ENCODE measurements at places on chromosomes 7 and 10.
A peak's percentile ranks its signal among the peaks of the same experiment; 100 is the strongest.

DNA sequence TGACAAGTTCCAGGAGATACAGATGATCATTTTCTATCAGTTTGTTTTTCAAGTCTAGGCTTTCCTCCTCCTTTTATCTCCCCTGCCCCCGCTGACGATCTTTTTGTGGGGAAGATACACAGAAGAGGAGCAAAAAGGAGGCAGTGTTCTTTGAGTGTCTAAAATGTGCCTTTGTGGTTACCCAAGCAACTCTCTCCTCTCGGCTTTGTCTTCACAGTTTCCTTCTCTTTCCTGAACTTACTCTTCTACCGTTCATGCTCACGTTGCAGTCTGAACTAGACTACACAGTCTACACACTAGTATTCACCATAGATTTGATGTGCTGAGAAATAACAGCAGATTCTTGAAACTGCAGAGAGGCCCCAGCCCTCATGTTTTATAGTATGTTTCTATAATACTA lies 23.6 kb downstream of the CEP41 start:
- no peak for DNase-seq

GRCh38 chr10:697097-697875 lies 7.8 kb upstream of the DIP2C start:
- DNase-seq, result no peak

DNA sequence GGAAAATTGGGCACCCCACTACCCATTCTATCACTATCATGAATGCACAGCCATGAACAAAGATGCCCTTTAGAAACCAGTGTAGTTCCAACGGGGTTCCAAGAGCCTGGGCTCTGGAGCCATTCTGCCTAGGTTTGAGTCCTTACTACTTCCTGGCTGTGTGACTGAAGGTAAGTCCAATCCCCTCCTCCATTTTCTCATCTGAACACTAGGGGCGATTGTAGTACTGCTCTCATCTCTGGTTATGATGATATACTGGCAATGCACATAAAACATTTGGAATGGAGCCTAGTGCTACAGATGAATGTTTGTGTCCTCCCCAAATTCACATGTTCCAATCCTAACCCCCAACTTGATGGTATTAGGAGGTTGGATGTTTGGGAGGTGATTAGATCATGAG lies 28.1 kb upstream of the CDH23 start:
- no peak for DNase-seq

GRCh38 chr10:103765168-103765567 lies 90.2 kb downstream of the SH3PXD2A start:
- DNase-seq, result no peak

DNA sequence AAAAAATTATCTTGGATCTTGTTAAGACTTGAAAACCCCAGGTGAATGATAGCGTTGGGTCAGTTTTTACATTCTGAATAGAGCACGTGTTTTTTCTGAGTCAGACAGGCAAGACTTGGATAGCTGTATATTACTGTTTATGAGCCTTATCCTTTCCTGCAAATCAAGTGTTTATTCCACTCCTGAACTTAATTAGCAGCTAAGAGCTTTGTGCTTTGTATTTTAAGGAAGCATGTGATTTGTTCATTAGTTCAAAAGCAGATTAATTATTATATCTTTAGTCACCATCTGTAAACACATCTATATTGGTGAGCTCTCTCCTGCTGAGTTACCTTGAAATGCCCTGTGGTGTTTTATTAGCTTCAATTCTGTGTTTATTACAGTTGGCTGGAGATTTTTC lies 98.6 kb upstream of the PRPS1L1 start:
- DNase-seq, result no peak

DNA sequence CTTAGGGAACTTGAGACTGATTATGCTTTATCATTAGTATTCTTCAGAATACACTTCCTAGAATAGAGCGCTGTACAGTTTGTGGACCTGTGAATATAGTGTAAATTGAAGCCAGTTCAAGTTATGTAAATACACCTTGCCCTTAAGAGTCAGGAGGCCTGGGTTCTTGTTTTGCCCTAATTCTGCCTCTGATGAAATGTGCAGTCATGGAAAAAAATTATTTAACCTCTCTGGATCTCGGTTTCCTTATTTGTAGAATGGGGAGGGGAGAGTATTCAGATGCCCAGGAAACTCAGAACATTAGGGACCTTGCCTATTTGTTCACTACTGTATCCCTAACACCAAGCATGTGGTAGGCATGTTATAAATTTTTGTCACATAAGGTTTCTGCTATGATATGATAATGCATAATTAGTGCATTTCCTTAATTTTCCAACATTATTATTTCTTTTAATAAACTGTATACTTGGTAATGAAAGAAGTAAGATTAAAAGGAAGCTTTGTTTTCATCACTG lies 1.3 kb downstream of the EXOC6 start:
- no peak for DNase-seq

- DNase-seq, result no peak
These were observed 216.3 kb downstream of the SFMBT2 start for GRCh38 chr10:7194571-7194970.

GRCh38 chr7:150751702-150752101 lies 14.5 kb downstream of the GIMAP5 start:
- DNase-seq, result no peak

- DNase-seq, result no peak
These were observed 35.4 kb upstream of the RSU1 start for GRCh38 chr10:16852624-16853023.

DNA sequence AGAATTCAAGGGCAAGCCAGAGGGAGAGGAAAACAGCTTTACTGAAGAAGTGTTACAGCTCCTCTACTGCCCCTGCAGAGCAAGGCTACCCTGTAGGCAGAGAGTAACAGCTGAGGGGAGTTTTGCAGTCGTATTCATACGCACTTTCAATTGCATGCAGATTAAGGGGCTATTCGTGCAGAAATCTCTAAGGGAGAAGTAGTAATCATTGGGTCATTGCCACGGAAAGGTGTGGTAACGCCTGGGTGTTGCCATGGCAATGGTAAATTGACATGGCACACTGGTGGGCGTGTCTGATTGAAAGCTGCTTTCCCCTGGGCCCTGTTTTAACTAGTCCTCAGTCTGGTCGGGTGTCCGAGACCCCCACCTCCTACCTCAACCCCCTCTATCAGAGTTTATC lies 227.2 kb downstream of the NSUN6 start:
- DNase-seq, result no peak

DNA sequence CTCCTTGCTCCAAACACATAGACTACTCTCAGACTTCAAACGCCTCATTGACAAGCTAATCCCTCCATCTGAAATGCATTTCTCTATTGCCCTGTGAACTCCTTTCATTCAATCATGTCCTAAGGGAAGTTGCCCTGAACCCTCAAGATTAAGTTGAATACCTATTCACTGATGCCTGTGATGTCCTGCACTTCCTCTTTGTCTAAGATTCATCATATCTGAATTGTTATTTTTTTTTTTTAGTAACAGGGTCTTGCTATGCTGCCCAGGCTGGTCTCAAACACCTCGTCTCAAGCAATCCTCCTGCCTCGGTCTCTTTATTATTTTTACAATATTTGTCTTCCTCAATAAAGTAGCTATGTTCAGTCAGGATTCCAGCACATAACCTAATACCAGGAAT lies 3.2 kb downstream of the PSMA2 start:
- no peak for DNase-seq

DNA sequence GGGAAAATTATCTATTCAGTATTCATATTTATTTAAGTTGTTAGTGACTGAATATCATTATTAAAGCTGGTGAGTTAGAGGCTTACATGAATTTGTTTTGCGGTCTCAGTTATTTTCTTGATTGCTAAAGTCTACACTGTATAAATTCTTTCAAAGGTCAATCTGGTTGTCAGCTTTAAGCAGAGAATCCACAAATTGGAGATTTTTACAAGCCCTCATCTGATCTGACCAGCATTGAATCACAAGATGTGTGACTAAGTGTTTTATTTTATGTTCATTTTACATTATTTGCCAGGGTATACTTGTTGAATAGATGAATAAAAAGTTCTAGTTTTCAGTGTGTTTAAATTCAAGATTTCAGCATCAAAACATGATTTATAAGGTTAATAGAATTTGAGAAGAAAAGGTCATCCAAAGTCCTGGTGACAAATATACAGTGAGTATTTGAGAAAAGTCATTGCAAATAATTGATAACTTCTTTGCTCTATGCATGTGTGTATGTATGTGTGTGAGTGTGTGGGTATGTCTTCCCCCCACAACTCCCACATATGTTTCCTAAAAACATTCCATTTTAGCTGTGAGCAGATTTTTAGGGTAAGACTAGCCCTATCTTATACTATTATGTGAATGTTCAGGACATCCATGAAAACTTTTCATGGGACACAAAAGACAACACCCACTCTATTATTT lies 4.4 kb downstream of the SEMA3A start:
- DNase-seq, result no peak

DNA sequence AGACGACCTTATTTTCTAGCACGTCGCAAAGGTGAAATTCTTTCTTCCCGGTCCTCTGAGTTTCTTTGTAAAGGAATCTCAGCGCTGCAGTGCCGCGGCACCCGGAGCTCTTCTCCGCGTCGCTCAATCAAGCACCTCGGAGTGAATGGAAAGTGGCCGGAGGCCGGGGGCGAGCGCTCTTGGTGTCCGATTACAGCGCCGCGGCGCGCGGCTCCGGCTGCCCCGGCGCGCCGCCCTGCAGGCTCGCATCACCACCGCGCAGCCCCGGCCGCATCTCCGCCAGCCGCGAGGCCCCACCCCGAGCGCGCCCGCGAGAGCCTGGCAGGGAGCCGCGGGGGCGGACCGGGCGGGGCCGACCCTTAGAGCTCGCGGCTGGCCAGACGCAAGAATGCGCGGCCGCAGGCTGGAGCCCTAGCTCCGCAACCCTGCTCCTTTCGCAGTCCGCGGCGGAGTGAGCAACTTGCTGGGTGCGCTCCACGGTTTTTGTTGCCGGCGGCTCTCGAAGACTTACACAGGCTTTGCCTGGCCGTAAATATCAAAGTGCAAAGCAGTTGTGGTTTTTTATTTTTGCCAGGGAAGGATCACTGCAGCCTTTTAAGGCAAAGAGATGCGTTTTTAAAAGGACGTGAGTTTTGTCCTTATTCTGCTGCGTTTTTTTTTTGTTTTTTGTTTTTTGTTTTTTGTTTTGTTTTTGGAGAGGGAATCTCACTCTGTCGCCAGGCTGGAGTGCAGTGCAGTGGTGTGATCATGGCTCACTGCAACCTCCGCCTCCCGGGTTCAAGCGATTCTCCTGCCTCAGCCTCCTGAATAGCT lies at the start of gene SEMA3C:
Gene SEMA3C, minus strand, starts transcription at position 143 of the 813 bp plus-strand sequence. CDS start 2,270 bp downstream, outside the sequence.
- DNase-seq, result peak; percentile 96

DNA sequence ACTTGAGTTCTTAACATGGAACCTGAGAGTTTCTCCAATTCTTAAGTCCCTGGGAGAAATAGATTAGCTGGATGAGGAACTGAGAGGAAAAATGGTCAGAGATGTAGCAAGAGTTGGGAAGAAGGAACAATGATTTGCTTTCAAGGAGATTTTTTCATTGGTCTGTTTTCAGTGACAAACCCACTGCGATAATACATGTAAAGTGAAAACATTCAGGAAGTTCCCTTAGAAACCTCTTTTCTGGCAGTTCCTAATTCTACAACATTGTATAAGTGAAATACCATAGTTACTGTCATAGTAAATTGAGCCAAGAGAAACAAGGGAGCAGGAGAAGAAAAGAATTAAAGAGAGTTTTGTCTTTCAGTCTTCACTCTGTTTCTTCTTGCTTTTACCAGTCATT lies 12.1 kb upstream of the MAGI2 start:
- DNase-seq, result no peak

DNA sequence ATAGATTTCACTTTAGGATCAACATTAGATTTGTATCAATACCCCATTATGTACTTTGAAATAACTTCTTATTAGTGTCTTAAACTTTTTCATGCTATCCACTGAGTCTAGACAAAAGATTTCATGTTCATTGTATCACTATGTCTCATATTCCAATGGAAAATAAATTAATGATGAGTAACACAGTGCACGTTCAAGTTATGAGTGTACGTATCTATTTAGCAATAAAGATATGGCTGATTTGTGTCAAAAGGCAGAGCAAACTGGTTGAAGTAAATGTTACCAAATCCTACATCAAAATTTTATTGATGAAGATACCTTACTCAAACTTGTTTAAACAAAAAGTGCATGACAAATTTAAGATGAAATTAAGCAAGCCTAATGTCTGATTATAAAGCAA lies 102.4 kb downstream of the SEMA3E start:
- DNase-seq, result no peak

DNA sequence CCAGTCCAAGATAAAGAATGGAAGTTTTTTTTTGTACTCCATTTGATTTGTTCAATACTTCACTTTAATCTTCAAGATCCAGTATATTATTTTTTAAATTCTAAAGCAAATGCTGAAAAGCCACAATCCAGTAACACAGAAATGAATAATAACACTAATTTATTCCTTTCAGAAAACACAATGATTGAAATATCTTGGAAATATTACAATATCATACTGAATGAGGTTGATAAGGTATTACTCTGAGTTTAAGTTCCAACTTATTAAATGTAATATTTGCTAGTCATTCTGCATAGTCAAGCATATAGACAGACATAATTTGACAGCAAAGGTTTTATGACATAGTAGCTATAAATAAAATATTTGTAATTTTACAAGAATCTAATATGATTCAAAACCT lies 4.4 kb downstream of the MEOX2 start:
- no peak for DNase-seq

DNA sequence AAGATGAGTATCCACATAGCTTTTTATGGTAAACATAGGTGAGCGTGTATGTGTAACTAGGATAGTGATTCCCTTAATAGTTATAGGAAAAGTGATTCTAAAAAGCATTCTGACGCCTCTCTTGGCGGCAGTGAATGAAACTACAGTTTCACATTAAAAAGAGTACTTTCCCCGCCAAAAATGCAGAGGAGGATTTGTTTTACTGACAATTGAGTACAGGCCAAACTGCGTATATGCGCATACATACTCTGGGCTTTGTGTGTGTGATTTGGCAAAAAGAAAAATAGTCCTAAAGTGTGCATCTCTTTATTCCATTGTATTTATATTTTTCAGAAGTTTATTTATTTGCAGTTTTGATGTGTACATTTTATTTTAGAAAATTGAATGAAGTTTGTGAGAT lies 10.3 kb downstream of the CUL1 start:
- DNase-seq, result no peak

DNA sequence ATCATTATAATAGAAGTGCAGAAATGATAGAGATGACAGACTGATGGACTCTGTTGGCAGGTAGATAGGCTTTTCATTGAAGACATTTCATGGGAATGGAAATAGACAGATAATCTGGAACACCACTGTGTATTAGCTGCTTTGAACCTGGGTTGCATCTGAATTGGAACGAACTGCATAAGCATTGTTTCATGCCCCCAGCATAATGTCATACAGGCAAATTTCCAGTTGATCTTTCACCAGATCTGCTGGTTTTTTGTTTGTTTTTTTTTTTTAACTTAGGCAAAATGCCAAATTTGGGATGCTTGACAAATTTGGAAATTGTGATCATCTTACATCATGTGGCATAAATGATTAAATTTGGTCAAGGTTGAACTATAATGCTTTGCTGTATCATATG lies 172.1 kb upstream of the AOAH start:
- no peak for DNase-seq

DNA sequence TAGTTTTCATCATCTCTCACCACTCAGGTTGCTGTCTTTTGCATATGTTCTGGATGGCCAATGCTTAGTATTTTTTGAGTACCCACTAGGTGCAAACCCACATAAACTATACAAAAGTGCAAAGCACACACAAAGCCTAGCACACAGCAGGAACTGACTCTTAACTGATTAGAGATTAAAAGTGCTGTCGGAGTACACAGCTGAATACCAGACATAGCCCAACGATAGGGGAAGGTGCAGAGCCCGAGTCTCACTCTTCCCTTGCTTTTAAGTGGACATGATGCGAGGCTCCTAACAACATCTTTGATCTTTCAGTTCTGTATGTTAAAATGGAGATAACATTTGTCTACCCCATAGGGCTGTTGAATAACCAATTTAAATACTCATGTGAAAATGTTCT lies 90.8 kb downstream of the DPY19L1 start:
- no peak for DNase-seq

- no peak for DNase-seq
These were observed 25.4 kb downstream of the INPP5A start for GRCh38 chr10:132562916-132563456.
